Omental fat pad (tissue), 4 donors: ENCODE measurements at places on chromosomes 7 and 10. TPM values are rescaled to one million over a fixed set of nuclear protein-coding genes. Genes with fewer than 3 reads are reported as not detected.
A peak's percentile ranks its signal among the peaks of the same experiment; 100 is the strongest.

GRCh38 chr7:8511855-8512254 lies 78.4 kb downstream of the NXPH1 start:
- no peak for DNase-seq

DNA sequence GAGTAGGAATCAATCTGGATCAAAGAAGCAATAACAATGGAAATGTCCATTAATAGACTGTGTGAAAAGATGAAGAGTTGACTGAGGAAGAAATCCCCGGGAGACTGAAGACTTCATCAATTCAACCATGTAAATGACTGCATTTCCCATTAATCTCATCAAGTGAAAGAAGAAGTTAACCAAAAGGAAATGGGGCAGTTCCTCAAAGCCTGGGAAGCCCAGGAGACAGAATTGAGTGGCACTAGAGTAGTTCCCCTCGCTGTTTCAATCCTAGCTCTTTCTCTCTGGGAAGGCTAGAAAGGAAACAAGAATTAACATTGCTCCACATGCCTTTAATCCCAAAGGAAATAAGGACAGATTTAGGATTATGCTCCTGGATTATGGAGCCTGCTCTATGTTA lies 4.8 kb upstream of the OR6V1 start:
- no peak for DNase-seq

GRCh38 chr7:78019447-78020135 lies 221.0 kb downstream of the PHTF2 start:
- DNase-seq = peak; percentile 70

TRIM8 gene
- 100 TPM for total RNA-seq

GRCh38 chr10:89502549-89502948 lies 32.8 kb downstream of the SLC16A12 start:
- no peak for DNase-seq

GRCh38 chr10:117830787-117831212 lies 215.9 kb downstream of the RAB11FIP2 start:
- no peak for DNase-seq

GRCh38 chr10:70500368-70500767 lies 21.8 kb downstream of the PALD1 start:
- no peak for DNase-seq

CYP2C9 gene
- total RNA-seq = not detected

DNA sequence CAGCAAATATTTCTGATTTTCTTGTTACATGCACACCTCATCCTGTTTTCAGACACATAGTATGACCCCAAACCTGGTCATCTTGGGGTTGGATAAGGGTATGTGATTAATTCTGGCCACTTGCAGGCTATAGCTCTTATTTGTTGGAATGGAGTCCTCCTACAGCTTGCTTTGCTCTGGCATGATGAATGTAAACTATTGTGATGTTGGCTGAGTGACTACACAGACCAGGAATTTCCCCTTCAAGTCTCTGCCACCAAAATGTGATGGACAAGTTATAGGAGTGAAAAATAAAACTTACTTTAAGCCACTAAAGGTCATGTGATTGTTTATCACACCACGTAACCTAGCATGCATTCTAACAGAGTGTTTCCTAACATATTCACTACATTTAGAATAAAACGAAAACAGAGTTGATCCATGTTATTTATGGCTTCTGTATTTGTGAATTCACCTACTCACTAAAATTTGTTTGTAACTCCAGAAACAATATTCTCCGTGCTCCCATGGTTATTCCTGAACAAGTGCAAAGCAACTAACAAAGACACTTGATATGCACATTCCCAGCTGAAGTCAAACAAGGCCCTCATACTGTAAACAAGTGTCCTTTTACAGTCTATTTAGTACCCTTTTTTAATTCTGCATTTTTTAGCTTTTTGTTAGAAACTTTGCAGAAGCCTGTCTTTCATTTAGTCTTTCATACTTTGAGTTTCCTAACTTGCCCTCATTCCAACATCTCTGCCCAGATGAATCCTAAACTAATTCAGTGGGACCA lies 599.2 kb upstream of the PCDH15 start:
- no peak for DNase-seq

- no peak for DNase-seq
Observed at GRCh38 chr7:18177815-18178660, 150.4 kb upstream of the PRPS1L1 start.

OR2A12 gene
- not detected for total RNA-seq

DNA sequence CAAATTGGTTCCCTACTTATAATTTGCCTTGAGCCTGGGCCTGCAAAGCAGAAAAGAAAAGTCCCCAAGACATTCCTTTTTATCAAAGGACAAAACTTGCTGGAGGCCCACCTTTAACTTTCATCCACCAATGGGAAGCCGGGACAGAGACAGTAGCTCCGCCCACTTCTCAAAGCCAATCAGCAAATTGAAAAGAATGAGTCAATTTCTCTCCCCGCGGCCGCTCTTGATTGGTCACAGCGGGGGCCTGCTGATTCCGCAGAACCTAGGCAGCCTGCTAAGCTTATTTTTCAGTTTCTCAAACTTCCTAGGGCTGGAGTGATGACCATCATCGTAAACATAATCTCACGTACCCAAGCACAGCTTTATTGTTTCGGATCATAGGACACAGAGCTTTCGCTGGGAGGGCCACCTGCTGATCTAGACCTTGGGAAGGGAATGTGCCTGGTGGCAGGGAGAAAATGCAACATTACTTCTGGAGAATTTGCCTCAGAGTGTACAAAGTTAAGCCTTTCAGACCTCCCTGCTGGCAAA lies at the start of gene SLC13A4:
TSS of gene SLC13A4 (minus strand) at position 51 of the 534 bp plus-strand sequence. CDS start 690 bp downstream, outside the sequence.
- no peak for DNase-seq

- DNase-seq = no peak
Observed at GRCh38 chr10:75379212-75379724, 22.3 kb downstream of the ZNF503 start.

DNA sequence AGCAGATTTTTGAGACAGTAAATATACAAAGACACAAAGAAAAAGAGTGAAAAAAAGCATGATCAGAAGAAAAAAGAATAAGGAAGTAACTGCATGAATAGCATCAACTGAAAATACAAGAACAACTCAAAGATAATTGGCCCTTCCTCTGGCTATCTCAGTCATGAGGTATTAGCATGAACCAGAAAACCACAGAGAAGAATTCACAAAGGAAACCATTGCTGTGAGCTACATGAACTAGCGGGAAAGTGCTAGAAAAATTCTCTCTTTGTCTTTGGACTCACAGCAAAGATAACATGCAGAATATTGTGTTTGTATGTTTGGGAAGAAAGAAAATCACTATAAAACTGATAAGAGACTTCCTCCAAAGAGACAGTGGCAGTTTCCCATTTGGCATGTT lies 82.9 kb downstream of the SORCS1 start:
- no peak for DNase-seq

DNA sequence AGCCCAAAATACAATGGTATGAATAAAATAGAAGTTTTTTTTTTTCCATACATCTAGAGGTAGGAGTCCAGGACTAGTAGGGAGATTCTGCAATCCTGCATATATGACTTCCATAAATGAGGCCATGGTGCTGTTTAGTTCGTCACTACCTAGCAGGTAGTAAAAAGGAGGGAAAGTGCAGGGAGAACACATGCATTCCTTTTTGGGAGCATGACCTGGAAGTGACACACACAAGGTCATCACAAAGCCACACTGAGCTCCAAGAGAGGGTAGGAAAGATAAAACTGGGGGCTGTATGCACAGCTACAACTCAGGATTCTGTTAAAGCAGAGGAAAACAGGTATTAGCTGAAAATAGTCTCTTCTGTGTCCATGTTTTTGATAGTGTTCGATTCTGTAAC lies 2.2 kb downstream of the CROT start:
- no peak for DNase-seq

ERVW-1 gene
- not detected for total RNA-seq

DNA sequence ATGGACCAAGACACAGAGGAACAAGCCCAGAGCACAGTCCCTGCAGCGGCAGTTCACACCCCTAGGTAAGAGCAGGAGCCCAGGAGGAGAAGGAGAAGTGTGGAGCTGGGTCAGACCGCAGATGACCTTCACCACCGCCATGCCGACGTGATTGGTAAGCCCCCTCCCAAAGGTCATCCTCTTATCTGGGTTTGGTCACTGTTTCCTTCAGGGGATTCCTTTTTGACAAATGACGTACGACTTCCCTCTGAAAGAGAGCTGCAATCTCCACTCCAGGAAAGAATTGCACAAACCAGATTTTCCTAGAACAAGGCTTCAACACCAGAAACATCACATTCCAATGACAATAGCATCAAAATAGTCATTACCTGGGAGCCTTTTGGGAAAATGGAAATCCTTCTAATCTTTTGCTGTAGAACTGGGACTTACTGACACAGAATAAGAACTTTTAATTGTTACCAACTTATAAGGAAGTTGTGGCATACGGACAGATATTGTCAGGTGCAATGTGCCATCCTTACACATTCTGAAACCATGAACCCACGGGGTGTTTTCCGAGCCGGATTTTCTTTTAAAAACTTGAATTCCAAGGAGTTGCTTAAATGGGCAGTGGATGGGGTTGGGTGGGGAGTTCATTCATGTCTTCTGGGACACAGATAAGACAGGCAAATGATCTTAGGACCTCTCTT lies 20.8 kb upstream of the ADAM12 start:
- no peak for DNase-seq

GRCh38 chr7:2243458-2243857 lies 1.4 kb downstream of the NUDT1 start:
- DNase-seq = no peak

- DNase-seq = no peak
Observed at GRCh38 chr7:142280263-142280662, 22.4 kb upstream of the PRSS58 start.

HABP2 gene
- not detected for total RNA-seq

DNA sequence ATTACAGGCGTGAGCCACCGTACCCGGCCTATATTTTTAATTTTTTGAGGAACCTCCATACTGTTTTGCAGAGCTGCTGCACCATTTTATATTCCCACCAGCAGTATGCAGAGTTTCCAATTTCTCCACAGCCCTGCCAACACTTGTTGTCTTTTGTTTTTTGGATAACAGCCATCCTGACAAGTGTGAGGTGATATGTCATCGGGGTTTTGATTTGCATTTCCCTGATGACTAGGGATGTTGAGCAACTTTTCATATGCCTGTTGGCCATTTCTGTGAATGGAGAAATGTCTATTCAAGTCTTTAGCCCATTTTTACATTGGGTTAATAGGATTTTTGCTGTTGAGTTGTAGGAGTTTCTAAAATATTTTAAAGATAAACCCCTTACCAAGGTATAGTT lies 22.2 kb downstream of the ENTPD7 start:
- DNase-seq = no peak

GRCh38 chr10:49360271-49361177 lies 35.4 kb downstream of the DRGX start:
- DNase-seq = no peak

DNA sequence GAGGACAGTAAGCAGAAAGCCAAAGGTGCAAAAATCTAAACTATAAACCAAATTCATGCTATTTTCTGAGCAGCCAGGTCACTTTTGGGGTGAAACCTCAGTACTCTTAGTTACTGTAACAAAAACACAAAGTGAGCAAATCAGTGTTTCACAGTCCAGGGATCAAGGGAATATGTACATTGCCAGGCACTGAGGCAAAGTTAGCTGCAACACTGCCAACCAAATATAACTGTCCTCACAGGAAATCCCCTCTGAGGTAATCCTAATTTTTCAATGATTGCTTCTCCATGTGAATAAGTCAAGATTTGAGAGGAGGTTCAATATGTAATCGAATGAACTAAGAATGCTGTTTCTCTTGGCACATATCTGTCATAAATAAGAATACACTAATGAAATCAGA lies 229.7 kb downstream of the TSPAN12 start:
- DNase-seq = no peak

- no peak for DNase-seq
Observed at GRCh38 chr7:149175150-149175549, 20.2 kb upstream of the ZNF282 start.

LBX1 gene
- not detected for total RNA-seq

DNA sequence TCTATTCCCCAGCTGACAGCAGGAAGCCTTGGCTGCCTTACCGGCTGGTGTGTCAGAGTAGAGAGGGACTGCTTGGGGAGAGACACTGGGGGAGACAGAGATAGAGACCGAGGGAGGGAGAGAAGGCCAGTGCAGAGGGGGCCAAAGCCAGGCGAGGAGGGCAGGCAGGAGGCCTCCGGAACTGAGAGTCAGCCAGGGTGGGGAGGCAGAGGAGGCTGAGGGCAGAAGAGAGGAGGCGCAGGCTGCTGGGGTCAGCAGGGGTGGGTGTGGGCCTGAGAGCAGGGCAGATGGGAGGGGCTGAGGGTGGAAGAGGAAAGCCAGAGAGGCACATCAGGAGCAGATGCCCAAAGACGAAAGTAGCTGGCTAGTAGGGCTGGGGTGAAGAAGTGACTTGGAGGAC lies 57.2 kb upstream of the PAX2 start:
- DNase-seq = no peak

DNA sequence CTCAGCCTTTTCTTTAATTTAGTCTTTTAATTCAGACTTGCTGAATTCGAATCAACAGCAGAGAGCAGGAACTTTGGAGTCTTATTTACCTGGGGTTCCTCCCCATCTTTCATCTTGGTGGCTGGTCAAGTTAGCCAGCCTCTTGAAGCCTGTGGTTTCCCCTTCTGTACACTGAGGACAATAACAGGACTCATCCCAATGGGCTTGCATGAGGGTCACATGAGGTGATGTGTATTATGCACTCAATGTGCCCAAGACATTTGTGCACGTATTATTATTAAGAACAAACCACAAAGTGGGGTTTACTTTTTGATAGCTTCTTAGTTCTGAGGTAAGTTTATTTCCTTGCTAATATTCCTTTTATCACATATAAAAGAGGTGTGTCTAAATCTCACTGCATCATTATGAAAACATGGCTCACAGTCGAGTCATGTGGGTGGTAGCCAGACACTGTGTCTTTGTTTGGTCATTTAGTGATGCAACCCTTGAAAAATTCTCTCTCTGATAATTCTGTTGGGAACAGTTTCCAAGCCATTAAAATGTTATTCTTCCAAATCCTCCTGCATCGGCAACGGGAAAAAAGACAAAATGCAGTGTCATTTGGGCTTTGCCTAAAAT lies 86.5 kb upstream of the GRB10 start:
- DNase-seq = no peak

RGR gene
- 3.3 TPM for total RNA-seq

OR9A2 gene
- total RNA-seq = not detected

PANK1 gene
- total RNA-seq = 5.6 TPM

- DNase-seq = no peak
Observed at GRCh38 chr10:87816163-87816897, 1.7 kb downstream of the ATAD1 start.
